Midbrain (tissue), 1 donor: ENCODE measurements at places on chromosomes 1 and 21.

GRCh38 chr21:42646836-42647235 is 6.6 kb upstream of the PDE9A start:
- DNase-seq: no peak

DNA sequence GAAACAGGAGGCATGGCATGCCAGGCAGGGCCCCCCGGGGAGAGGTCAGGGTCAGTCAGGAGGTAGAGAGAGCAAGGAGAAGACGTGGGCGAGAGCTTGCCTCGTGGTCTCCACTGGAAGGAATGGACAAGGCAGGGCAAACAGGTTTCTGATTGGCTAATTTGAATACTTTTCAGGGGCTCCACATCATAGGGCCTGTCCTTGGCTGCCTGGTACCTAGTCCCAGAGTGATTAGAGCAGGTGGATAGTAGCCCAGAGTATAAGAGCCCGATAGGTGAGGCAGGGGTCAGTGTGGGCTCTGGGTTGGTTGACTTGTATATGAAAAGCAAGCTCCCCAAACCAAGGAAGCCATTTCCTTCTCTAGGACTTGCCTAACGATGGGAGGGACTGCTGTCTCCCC is 178.6 kb downstream of the ZP4 start:
- DNase-seq: no peak

DNA sequence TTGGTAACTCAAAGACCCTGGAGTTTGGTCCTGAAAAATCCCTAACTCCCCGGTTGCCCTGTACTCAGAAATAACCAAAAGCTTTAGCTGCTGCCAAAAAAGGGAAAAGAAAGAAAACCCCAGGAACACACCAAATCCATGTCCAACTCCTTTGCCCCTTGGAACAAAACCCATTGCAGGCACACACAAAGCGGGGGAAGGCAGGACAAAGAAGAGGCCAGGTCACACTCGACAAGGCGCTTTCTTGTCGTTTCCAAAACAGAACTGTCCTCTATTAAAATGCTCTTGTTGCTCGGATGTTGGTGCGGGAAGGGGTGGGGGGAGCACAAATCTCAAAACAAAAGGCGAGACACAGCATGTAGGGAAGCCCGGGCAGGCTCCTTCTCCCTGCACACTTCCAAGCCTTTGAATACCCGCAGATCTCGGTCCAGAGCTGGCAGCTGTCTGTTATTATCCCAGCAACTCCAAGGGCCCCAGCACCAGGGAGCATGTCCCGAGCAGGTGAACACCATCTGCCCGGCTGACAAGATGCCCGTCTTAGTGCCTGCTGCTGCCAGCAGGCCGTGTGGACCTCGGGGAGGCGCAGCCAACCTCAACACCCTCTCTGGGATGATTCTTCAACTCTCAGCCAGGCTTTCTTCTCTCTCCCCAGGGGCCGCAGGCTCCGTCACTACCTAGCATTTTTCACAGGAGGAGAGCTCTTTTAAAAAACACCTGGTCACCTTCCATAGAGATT is 96.4 kb downstream of the SSBP3 start:
- DNase-seq: peak; percentile 70

DNA sequence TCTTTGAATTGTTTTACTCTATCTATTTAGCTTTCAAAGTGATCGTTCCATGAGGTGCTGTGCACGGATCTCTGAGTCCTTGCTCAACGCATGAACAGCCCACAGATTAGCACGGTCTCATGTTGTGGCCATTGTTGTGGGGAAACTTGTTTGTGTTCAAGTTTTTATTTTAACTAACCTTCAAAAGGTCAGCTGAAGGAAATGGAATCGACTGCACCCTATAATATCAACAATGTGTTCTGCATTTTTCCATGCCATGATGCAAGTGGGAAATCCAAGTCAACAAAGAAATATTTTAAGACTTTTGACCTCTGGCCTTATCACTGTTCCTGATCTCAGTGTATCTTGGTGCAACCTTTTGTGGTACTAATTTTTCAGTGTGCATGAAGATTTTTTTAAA is 6.1 kb downstream of the SH2D1B start:
- no peak for DNase-seq

GRCh38 chr1:91428182-91428798 is 23.7 kb upstream of the HFM1 start:
- no peak for DNase-seq

GRCh38 chr21:14435423-14435822 is 52.5 kb upstream of the HSPA13 start:
- DNase-seq: no peak

DNA sequence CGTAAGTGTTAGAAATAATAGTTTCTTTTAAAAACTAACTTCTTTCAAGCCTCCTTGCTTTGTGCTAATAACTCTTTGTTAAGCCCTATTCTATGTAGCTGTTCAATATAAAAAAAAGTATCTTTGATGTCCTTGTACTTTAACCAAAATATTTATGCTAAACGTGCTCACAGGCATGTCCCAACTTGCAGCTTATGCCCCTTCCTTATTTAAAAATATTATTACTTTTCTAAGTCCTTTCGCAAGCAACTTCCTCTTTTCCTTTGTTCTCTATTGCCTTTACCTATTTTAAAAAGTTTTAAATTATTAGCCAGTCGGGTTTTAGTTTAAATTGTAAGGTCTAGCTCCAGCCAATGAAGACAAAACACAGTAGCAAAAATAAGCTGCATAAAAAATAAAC is 43.4 kb upstream of the NBPF3 start:
- no peak for DNase-seq

- DNase-seq: no peak
Measured at GRCh38 chr21:44949161-44949778, 9.4 kb downstream of the SLX9 start.

- no peak for DNase-seq
Measured at GRCh38 chr1:233549917-233550316, 64.0 kb upstream of the KCNK1 start.

DNA sequence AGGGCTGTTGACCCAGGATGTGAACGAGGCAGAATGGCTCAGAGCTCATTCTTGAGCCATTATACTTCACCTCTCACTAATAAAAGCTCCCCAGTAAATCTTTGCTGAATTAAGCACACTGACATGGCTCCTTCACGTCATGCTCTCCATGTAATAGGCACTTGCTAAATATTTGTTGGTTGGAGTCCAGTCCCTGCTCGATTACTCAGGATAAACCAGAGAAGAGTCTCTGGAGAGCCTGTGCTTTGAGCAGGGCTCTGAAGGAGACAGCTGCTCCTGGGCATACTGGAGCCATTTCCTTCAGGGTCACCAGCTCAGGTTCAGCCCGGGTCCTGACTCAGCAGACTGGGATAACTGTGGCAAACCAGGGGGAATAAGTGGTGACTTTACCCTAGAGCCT is 46.9 kb downstream of the HLX start:
- no peak for DNase-seq

- no peak for DNase-seq
Measured at GRCh38 chr21:41091616-41092015, 76.3 kb upstream of the BACE2 start.
